Brain microvascular endothelial cell (primary cell): ENCODE measurements at places on chromosomes 11 and 22.
A peak's percentile ranks its signal among the peaks of the same experiment; 100 is the strongest.

- DNase-seq = no peak
Observed at GRCh38 chr11:83153764-83154163, 3.2 kb upstream of the PCF11 start.

- no peak for DNase-seq
Observed at GRCh38 chr11:131663405-131664200, 293.2 kb downstream of the NTM start.

DNA sequence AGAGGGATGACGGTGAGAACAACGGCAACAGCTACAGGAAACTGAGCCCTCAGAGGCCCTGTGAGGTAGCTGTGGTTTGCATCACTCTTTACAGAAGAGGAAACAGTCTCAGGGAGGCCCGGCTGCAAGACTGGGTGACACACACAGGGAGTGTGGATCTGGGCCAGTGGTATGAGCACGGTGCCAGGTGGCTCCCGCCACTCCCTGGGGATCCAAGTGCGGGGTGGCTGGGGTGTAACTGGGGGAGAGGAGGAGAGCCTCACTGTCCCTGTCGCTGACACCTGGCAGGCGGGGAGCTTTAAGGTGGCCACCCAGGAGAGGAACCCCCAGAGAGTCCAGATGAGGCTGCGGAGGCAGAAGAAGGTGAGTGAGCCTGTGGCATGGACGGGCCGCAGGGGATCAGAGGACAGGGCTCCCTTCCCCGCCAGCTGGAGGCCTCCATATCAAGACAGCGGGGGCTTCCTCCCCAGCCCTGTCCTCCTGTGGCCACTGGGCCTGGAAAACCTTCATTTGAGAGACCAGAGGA, 5.6 kb downstream of the RGL4 start:
- peak; percentile 40 for DNase-seq

- DNase-seq = peak; percentile 65
Observed at GRCh38 chr11:44564670-44565210, 723 bp upstream of the CD82 start.

GRCh38 chr11:120122924-120123683, 14.8 kb downstream of the TRIM29 start:
- DNase-seq = no peak

DNA sequence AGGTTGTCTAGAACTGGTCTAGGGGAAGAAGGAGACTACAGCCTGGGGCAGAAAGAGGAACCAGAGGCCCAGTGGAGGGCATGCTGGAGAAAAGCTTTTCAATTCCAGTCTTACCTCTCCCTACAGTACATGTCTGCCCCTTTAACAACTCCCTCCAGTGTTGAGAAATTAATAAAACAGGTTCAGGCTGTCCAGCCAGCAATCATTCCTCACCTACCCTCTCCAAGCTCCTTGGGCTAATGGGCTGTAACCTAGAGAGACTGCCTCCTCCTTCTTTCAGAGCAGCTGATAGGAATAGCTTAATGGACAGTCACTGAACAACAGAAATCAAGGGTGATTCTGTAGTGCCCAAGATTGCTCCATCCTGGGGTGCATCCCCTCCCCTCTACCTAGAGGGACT, 8.8 kb downstream of the SLC35F2 start:
- no peak for DNase-seq

DNA sequence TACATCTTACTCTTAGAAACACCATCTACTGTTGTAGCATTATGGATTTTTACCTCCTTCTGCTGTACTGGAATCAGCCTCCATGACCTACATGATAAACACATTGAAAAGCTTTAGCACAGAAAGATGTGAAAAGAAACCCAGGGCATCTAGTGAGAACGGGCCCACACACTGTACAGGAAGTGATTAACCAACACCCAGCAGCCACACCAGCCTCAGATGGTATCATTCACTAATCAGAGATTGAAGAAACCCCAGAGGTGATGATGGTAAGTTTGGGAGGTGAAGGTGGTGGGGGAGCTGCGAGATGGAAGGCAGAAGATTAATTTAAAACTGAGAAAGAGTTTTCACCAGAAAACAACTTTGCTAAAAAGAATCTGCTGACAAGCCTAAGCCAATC, 46.1 kb downstream of the RASSF10 start:
- DNase-seq = no peak

DNA sequence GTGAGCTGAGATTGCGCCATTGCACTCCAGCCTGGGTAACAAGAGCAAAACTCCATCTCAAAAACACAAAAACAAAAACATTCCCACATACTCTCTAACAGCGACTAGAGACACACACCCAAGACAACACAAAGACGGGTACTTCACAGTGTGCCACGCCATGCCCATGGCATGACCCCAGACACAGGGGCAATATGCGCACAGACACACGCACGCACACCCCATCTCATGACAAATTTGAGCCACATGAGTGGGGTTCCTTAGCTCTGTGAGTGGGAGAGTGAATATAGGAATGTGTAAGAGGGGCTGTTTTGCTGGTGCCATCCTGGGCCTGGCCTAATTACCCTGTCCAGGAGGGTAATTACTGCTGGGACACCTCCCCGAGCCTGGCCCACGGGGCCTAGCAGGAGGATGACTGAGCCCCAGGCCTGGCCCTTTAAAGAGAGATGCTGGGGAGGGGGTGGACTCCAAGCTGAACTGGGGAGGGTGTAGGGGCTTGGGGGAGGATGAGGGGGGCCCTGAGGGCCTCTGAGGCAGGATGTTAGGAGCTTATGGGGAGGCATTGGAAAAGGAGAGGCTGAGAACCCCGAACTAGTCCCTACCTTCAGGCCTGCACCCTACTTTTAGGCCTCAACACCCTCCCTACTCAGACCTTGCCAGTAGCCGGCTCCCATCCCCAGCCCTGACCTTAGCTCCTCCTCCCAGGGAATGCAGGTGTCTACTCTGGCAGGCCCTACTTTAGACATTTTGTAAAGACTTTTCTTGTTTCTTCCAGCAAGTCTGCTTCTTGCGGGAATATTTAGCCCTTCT, 1.5 kb downstream of the LTBP3 start:
- DNase-seq = no peak

DNA sequence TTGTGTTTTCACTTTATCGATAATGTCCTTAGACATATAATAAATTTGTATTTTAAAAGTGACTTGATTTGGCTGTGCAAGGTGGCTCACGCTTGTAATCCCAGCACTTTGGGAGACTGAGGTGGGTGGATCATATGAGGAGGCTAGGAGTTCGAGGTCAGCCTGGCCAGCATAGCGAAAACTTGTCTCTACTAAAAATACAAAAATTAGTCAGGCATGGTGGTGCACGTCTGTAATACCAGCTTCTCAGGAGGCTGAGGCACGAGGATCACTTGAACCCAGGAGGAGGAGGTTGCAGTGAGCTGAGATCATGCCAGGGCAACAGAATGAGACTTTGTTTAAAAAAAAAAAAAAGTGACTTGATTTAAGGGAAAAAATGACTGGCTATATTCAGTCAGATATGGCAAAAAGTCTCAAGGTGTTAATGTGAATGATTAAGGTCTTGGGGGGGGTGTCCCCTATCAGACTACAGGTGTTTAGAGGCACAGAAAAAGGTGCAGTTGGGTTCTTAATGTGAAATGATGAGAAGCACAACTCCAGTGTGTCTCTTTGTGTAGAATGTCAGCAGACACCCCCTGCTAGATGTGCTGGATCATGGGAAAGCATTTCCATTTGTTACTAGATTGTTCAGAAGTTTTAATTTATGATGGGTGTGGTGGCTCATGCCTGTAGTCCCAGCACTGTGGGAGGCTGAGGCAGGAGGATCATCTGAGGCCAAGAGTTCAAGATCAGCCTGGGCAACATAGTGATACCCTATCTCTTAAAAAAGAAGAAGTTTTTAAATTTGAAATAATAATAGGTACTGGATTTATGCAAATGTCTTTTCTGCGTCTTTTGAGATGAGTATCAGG, 17.0 kb downstream of the NEAT1 start:
- peak; percentile 34 for DNase-seq

- DNase-seq = no peak
Observed at GRCh38 chr11:117875382-117876058, 938 bp downstream of the FXYD6 start.

DNA sequence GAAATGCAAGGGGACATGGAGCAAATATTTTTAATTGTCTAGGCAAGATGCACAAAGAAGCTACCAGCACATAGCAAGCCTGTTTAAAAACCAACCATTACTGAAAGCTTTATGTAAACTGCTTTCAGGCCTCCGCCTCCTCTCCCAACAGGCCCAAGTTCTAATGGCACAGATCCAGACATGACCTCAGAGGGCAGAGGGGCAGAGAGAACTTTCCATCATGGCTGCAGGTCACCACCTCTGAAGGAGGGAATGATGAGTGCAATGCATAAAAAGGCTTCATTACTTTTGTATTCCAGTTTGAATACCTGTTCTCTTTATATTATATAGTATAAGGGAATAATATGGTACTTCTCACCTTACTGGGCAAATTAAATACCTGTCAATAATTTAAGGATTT, 15.2 kb downstream of the DDX17 start:
- peak; percentile 21 for DNase-seq

- no peak for DNase-seq
Observed at GRCh38 chr22:49282596-49282995, 545.1 kb downstream of the BRD1 start.

DNA sequence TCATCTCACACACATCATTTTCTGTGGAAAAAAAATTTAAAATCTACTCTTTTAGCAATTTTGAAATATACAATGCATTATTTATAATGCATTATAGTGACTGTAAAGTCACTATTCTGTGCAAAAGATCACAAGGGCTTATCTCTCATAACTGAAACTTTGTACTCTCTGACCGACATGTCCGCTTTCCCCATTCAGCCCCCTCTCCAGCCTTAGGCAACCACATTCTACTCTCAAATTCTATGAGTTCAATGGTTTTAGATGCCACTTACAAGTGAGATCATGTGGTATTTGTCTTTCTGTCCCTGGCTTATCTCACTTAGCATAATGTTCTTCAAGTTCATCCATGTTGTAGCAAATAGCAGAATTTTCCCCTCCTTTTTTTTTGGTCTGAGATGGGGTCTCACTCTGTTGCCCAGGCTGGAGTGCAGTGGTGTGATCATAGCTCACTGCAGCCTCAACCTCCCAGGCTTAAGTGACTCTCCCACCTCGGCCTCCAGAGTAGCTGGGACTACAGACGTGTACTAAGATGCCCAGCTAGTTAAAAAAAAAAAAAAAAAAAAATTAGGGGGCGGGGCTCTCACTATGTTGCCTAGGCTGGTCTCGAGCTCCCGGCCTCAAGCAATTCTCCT, 44.5 kb downstream of the SYN3 start:
- no peak for DNase-seq

DNA sequence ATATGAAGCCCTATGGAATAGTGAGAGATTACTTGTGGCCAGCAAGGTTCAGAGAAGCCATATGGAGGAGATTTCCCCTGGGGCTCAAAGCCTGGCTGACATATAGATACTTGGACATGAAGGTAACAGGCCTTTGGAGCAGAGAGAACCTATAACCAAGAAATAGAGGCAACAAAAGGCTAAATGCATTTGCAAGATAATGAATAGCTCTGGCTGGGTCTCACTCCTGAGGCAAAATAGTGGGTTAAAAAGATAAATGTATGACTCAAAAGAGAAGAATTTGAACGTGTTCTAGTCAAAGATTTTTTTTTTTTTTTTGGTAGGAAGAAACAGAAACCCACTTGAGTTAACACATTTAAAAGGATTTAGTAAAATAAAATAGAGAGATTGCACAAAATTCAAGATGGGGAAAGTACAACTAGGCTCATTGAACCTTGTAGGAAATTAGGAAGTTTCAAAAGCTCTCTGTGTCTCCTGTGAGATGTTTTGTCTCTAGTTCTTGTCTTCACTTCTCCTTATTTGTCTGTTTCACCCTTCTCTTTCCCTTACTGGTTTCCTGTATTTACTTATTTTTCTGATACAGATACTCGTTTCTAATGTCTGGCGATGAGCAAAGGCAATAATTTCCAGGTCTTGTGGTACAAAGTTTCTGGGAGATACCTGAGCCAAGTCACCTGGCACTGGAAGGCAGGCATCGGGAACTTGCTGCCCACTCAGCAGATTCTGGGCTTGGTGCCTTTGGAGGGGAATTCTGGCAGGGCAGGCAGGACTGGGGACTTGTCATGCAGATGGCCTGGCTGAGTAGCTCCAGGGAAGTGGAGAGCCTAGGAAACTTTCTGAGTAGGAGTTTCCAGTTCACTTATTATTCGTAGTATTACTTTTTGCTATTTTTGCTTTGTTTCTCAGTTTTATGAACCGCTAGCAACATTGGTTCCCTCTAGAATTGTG, 49.2 kb upstream of the SESN3 start:
- DNase-seq = no peak

DNA sequence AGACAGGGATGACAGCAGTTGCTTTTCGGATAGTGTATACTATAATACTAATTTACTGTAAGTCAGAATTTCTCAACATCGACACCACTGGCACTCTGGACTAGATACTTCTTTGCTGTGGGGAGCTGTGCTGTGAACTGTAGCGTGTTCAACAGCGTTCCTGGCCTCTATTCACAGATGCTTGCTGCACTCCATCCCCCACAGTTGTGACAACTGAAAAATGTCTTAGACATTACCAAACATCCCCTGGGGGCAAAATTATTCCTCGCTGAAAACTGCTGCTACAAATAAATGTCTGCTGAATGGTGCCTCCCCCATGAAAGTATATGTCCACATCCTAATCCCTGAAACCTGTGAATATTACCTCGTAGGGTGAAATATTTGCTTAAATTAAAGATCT, 7.5 kb upstream of the SLC15A3 start:
- no peak for DNase-seq

- DNase-seq = no peak
Observed at GRCh38 chr11:8019314-8020243, 32.4 kb downstream of the EIF3F start.

DNA sequence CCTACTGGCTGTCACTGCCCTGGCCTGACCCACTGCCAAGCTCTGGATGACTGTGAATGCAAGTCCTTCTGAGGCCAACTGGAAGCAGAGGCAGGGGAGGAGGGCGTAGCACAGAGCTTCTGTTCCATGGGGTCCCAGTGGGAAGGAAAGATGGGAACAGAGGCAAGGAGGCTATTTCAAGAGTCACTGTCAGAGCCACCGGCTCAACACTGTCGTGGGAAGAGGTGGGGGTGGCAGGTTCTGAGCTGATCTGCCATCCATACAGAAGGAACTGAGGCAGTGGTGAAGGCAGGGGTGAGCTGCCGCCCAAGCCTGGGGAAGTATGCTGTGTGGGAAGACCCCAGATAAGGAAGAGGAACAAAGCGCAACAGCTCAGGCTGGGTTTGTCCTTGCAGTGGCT, 54.7 kb downstream of the SGSM3 start:
- DNase-seq = no peak

DNA sequence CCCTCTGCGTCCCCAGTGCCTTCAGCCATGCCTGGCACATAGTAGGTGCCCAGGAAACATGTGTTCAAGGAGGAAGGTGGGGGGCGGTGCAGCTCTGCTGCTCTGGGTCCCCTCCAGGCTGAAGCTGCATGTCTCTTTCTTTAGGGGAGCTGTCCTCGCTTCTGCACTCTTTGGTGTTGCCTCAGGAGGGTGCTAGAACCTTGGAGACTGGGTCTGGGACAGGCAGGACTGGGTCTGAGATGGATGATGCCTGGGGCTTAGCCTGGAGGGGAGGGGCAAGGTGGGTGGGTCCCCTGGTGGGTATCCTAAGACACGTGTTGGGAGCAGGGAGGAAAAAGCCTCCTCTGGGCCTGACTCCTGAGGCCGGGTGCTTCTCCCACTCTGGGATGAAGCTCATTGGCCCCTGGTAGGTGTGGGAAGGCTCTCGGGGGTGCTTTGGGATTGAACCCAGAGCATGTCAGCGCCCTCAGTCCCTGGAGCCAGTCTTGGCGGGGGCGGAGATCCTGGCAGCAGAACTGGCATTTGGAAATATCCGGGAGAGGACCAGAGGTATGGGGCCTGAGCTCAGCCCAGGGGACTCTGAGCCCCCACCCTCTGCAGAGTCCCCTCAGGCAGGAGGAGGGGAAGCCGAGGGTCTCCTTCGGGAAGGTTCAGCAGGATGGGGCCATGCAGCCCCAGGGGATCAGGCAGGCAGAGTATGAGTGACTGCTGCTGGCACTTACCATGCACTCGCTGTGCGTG, 6.7 kb upstream of the GSTP1 start:
- DNase-seq = no peak
